ENCODE measurements at places on chromosomes 16 and 17.

DNA sequence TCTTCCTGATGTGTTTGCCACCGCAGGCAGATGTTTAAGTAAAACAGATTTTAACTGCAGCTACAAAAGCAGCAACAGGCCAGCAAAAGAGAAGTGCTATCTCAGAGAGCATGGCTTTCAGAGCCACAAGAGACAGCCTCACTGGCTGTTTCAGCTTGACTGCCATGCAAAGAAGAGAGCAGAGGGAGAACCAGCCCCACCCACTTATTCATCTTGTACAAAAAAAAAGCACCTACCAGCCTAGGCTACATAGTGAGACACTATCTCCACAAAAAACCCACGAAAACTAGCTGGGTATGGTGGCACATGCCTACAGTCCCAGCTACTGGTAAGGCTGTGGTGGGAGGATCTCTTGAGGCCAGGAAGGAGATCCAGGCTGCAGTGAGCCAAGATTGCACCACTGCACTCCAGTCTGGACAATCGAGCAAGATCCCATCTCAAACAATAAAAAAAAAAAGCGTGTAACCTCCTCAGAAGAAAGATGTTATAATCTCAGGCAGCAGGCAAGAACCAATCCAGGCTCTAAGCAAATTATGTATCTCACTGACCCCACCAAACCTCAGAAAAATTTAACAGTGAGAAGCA is 30.0 kb downstream of the STH start:
- DNase-seq: no peak

DNA sequence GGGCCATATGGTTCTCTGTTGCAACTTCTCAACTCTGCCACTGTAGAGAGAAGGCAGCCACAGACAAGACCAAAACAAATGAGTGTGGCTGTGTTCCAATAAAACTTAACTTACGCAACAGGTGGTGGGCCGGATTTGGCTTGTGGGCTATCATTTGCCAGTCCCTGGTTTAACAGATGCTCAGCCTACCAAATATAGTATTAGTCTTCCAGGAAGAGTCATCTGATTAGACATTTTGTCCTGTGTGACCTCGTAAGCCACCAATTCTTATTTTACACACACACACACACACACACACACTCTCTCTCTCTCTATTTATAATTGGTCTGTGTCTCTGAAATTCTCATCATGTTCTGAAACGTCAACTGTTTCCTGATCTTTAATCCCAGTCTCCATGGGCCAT is 245.9 kb downstream of the XYLT1 start:
- DNase-seq: no peak

GRCh38 chr16:2856061-2856670 is 1.8 kb downstream of the PRSS22 start:
- DNase-seq: no peak

DNA sequence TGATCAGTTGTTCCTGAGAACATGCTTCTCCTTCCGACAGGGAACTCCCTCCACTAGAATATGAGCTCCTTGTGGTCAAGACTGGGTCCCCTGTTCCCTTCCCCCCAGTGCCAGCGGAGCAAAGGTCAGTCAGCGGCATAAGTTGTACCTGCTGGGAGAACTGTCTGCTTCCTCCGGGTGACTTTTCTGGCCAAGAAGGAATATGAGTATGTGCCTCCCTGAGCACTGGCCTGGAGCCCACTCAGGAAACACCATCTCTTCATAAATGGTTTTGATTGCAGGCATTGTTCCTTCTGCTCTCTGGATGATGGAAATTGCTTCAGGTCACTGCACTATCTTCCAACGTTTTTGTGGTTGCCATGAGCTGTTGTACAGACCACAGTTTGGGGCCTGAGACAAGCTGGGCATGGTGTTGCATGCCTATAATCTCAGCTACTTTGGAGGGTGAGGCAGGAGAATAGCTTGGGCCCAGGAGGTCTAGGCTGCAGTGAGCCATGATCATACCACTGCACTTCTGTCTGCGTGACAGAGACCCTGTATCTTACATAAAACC is 2.9 kb upstream of the P4HB start:
- DNase-seq: no peak

DNA sequence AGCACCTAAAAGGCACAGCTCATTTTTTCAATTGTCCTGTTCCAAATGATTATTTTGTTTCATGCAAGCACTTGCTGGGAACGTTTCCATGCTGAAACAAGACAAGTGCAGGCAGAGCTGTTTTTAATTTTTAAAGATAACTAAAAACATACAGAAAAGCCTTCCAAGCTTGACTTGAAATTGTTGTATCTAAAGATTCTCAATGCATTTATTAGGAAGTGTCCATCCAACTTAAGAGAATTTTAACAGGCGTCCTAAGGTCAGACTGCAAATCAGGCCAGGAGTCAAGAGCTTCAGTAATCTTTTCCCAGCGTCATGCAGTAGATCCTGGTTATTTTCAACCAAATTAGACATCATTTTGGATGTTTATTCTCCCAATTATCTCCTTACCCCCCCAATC is 702.8 kb downstream of the KCNJ2 start:
- no peak for DNase-seq

DNA sequence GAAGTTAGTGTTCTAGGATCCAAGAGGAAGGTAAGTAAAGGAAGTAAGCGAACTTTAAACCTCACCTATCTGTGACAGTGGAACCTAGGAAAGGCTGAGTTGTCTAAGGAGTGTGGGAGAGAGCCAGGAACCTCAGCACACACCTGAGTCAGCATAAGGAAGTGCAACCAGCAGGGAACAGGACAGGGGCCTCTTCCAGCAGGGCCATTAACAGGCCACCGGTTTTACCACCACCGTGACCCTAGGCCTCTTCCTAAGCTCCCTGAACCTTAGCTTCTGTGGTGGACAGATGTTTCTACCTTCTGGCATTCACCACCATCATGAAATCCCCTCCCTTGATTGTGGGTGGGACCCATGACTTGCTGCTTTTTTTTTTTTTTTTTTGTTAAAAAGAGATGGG is 26.7 kb upstream of the GPATCH8 start:
- DNase-seq: no peak

GRCh38 chr17:50955667-50956120 is 89.5 kb upstream of the TOB1 start:
- no peak for DNase-seq

DNA sequence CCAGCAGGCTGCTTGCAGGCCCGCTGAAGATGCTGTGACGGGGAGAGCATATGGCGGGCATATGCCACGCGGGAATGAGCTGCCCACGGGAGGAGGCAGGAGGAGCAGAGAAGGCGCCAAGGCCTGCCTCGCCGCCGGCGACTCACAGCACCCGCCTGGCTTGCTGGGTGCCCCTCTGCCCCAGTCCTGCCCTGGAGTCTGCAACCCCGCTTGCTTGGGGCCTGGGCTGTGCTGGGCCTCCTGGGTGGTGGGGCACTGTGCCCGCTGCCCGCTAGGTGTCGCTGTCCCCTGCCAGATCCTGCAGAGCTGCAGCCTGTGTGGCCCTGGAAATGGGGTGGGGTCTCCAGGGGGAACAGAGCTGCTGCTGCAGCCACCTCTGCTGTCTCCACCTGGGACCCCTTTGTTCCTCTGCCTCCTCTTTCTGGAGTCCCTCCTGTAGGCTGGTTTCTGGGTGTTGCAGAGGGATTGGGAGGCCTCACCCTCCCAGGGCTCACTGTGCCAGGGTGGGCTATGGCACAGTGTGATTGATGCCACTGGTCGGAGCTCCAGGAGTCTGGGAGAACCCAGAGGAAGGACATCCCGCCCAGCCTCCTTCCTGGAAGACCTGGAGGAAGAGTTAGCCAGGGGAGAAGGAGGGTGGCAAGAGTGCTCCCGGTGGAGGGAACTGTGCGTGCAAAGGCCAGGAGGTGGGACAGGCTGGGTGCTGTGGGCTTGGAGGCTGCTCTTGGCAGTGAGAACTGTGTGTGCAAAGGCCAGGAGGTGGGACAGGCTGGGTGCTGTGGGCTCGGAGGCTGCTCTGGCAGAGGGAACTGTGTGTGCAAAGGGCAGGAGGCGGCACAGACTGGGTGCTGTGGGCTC is 141.0 kb upstream of the CIBAR2 start:
- peak; percentile 45 for DNase-seq

GRCh38 chr17:29591737-29592608 is 959 bp upstream of the ANKRD13B start:
- DNase-seq: peak; percentile 89

- no peak for DNase-seq
Measured at GRCh38 chr17:57338257-57338914, 82.1 kb downstream of the MSI2 start.

GRCh38 chr16:66293932-66294331 is 72.6 kb upstream of the CDH5 start:
- DNase-seq: no peak

DNA sequence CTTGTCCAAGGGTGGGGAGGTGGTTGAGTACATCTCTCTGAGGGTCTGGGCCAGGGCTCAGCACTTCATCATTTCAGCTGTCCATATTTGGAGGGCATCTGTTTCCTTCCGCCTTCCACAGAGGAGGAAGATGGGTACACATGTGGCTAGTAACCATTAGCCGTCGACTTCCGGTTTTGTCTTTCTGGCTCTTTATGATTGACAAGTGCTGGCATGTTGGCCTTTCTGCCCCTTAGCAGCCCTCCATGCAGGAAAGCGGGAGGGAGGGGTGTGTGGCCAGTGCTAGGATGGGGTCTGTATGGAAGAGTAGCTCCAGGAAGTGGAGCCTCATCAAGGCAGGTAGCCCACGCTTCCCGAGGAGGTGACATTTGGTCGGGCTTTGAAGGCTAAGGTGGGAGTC is 69.6 kb downstream of the RAI1 start:
- no peak for DNase-seq

- DNase-seq: no peak
Measured at GRCh38 chr16:56610609-56611111, 2.3 kb downstream of the MT2A start.

DNA sequence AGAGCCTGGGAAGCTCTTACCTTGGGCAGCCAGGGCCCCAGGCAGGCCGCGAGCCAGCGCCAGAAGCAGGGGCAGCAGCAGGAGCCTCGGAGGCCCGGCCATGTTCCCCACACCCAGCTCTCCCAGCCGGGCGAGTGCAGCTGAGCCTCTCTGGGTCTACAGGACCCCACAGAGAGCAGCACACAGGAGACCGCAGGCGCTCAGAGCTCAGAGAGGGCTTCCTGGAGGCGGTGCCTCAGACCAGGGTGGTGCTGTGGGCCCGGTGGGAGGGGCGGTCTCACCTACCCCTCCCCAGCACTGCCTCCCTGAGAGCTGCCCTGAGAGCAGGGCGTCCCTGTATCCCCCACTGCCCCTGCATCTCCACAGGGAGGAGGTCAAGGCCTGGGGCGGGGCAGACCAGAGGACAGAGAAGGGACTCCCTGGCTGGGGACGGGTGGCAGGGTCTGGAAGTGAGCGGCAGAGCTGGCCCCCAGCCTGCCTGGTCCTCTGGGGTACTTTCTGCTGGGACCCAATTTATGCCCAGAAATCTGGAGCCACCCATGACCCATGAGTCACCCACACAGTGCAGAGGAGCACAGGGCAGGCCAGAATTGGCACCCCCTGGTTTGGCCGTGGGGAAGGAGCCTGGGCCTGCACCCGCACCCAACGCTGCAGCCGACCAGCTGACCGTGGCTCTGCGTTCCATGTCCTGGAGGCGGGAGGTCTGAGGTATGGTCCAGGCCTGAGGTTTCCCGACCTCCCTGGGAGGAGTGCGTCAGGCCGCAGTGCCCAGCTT is at the start of gene CD7:
CD7 (minus strand) TSS at position 215 of the 775 bp plus-strand sequence; CDS start at position 102, 113 bp downstream.
- DNase-seq: no peak

GRCh38 chr16:29290631-29291247 is 115.8 kb downstream of the NPIPB11 start:
- peak; percentile 97 for DNase-seq

DNA sequence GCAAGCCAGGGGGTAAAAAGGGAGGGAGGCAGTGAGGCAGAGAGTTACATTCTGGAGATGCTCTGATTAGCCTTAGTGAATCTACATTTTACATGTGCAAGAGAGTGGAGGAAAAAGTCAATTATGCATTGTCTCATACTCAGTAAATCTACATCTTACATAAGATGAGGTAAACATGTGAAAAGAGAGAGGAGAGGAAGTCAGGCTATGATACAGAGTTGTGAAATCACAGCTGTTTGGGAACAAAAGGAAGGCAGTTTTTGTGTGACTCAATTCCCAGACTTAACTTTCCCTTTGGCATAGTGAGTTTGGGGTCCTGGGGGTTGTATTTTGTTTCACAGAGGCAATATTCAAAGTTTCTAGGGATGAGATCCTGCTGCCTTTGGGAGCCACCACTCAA is 67.8 kb downstream of the GP2 start:
- no peak for DNase-seq

GRCh38 chr17:50064253-50065001 is 8.5 kb downstream of the ITGA3 start:
- peak; percentile 96 for DNase-seq

- peak; percentile 60 for DNase-seq
Measured at GRCh38 chr16:30112197-30113030, 923 bp downstream of the GDPD3 start.

DNA sequence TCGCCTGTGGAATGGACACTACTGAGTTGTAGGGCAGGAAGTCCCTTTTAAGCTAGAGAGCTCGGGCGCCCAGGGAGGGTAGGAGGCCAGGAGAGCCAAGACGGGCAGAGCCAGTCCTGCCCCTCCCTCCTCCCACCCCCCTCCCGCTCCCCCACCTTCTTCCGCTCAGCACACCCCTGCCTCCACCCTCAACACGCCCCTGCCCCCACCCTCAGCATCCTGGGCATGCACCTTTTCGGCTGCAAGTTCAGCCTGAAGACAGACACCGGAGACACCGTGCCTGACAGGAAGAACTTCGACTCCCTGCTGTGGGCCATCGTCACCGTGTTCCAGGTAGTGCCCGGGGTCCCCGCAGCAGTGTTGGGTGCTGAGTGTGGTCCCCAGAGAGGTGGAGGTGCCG is 18.3 kb downstream of the TPSG1 start:
- no peak for DNase-seq

GRCh38 chr17:75075597-75076336 is 12.0 kb upstream of the SLC16A5 start:
- DNase-seq: no peak

GRCh38 chr17:57735230-57735629 is 9.9 kb downstream of the CCDC182 start:
- no peak for DNase-seq

- no peak for DNase-seq
Measured at GRCh38 chr16:88507231-88507743, 54.2 kb downstream of the ZFPM1 start.

- DNase-seq: no peak
Measured at GRCh38 chr16:83952587-83952939, 477 bp upstream of the OSGIN1 start.
